ENCODE measurements at places on chromosomes 3 and 15. TPM values are rescaled to one million over a fixed set of nuclear protein-coding genes. Genes with fewer than 3 reads are reported as not detected.

GPR149 gene
- not detected for polyA plus RNA-seq

LRTM1 gene
- polyA plus RNA-seq = 0.25 TPM

TGM4 gene
- polyA plus RNA-seq = 0.04 TPM

PEAK1 gene
- polyA plus RNA-seq = 25.7 TPM

DNA sequence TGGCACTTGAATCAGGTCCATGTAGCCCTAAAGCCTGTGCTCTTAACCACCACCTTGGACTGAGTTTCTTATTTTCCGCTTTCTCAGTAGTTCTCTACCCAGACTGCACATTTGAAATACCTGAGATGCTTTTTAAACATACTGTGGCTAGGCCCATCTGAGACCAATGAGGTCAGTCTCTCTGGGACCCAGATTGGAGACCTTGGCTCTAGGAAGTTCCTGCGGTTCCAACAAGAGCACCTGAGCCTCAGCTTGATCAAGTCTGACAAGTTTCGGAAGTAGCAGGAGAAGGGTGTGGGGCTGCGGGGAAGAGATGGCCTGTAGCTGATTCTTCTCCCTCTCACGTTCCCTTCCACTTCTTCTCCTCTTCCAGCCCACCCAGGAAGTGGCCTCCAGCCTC is 11.5 kb upstream of the TSEN2 start:
- no peak for DNase-seq

GRCh38 chr3:6935970-6936369 is 75.1 kb downstream of the GRM7 start:
- no peak for DNase-seq

- DNase-seq = no peak
Measured at GRCh38 chr3:123638936-123639689, 54.3 kb upstream of the HACD2 start.

DNA sequence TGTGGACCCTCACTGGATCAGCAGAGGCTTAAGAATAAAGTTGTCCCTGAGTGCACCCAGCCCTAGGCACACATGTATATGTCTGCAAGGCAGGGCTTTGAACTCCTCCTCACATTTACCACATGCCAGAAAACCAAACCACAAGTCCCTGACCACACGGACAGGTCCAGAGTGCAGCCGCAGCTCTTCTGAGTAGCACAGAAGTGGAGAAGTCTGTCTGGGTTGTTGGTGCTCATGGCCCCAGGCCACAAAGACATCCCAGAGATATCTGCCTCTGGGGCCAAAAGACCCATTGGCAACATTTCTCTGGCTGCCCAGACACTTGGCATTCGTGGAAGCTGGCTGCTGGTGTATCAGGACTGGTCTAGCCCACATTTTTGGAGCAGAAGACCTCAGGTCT is 17.4 kb downstream of the SUSD5 start:
- no peak for DNase-seq

DNA sequence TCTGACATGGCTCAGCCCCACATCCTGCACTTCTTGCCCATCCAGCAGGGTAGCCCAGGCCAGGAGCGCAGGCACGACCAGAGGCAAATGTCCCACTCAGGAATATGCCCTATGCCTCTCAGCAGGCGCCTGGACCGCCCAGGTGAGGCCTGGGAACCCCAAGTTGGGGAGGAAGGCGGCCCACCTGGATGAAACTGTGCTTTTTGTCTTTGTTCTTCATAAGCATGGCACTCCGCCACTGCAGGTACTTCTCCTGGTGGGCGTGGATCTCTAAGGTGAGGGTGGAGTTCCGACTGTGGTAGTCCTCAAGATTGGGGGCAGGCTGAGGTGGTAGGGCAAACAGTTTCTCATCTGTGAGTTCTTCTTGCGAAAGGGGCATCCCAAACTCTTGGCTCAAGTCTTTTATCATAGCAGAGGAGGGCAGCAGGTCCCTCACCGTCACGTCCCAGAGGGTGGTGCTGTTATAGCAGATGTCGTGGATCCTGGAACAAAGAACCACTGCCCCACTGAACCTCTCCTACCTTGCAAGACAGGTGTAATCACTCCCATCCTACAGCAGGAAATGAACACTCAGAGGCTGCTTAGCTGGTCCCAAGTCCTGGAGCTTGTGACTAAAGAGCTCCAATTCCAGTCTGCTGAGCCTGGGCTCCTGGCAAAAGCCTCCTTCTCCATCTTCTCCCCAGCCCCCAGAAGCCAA is 53.2 kb downstream of the ACAD9 start:
- DNase-seq = no peak

DNA sequence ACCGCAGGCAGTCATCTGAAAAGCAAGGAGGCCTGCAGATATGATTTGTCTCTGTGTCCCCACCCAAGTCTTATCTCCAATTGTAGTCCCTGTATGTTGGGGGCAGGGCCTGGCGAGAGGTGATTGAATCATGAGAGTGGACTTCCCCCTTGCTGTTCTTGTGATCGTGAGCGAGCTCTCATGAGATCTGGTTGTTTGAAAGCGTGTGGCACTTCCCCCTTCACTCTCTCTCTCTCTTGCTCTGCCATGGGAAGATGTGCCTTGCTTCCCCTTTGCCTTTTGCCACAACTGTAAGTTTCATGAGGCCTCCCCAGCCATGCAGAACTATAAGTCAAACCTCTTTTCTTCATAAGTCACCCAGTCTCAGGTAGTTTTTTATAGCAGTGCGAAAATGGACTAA is 83.3 kb downstream of the TMCO5A start:
- no peak for DNase-seq

All from large intestine (tissue), 12 donors.